ENCODE measurements at places on chromosomes 3 and 15.

GRCh38 chr15:94196531-94196930 is 34.8 kb upstream of the MCTP2 start:
- no peak for DNase-seq

GRCh38 chr3:177358977-177359592 is 161.8 kb upstream of the TBL1XR1 start:
- no peak for DNase-seq

GRCh38 chr15:92870010-92870591 is 30.0 kb upstream of the CHD2 start:
- DNase-seq, result no peak

DNA sequence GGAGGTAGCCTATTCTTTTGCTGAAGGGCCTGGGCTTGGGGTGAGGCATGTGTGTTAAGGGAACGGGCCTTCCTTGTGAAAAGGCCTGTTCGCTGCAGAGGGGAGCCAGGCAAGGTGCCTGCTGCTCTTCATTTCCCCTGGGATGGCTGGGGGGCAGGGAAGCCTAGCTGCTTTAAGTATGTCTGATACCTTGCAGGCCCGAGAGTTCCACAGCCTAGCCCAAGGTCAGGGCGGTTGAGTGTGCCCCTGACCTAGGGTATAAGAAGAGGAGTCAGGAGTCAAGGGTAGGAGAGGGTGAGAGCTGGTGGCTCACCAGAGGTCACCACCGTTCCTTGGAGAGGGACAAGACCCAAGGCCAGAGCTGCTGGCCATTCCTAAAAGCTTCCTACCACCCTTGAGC is 46.6 kb downstream of the UMPS start:
- no peak for DNase-seq

DNA sequence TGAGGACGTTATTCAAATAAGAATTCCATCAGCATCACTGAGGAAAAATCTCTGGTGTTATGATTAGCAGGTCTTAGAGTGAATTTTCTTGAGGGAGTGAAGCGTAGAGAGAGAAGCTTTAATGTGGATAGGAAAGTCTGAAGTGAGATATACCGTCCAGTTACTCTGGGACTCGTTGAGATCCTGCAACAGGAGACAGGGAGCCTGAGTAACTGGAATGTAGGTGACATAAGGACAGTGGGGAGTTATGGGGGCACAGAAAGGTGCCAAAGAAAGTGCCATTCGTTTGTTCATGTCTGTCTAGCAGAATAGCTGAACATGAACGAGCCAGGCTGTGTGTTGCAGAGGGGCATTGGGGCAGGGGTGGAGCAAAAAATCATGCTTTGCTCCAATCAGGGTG is 9.4 kb upstream of the BUB1B start:
- no peak for DNase-seq

All from OCI-M1 (cell line).